ENCODE measurements at places on chromosomes 5 and 9. TPM values are rescaled to one million over a fixed set of nuclear protein-coding genes. Genes with fewer than 3 reads are reported as not detected.
A peak's percentile ranks its signal among the peaks of the same experiment; 100 is the strongest.

DNA sequence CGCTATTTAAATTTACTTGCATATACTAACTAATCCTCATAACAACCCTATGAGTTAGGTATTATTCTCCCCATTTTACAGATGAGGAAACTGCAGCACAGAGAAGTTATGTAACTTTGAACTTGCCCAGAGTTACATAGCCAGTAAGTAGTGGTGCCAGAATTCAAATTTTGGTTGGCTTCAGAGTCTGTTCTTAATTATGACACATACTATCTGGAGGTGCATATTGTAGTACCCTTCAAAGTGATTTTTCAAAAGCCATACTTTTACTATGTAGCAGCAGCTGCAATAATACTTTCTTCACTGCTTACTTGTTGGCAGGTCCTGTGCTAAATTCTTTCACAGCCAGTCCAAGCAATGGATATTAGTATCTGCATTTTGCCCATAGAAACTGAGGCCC is 16.4 kb downstream of the MAN2A1 start:
- no peak for DNase-seq
- no peak overlapping the region for H3K27ac ChIP-seq
- H3K36me3 ChIP-seq: no peaks in the 10 kb centered on the region

DNA sequence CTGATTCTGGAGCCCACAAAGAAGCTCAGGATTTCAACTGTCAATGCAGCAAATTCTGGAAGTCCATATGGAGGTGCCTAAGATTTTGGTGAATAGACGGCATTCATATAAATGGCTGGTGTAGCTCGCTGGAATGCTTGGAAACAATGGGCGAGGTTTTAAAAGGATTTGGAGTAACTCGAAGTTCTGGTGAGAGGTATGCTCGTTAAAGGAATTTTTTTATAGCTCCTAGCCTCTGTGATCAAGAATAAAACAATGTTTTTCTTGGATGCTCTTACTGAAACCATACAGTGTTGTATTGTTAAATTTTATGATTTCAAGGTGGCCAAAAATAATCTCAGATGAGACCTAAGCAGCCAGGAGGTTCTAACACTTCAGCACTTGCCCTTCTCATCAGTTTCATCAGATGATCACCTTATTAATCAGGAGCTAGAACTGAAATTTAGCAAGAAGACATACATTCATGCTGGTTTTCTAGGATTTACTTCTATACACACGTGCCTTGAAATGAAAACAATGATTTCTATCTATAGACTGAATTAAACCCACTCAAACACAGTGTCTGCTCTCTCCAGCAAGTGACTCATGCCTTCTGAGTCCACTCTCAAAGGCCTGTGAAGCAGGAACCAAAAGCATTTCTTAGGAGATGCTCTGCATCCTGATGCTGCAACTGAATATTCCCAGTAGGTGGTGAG is 79.2 kb downstream of the OTULIN start:
- peaks cover 19% of the 10 kb centered on the region for H3K4me1 ChIP-seq
- no peaks in the 10 kb centered on the region for H3K27me3 ChIP-seq
- peaks cover 37% of the 10 kb centered on the region for H3K36me3 ChIP-seq
- no peak overlapping the region for H3K4me3 ChIP-seq
- DNase-seq: peak; percentile 34
- H3K27ac ChIP-seq: peak overlapping the region; percentile 35

- H3K27me3 ChIP-seq: peaks cover 69% of the 10 kb centered on the region
- no peaks in the 10 kb centered on the region for H3K36me3 ChIP-seq
- H3K4me1 ChIP-seq: no peaks in the 10 kb centered on the region
- H3K4me3 ChIP-seq: no peak overlapping the region
- no peak overlapping the region for H3K27ac ChIP-seq
These were observed 615.0 kb upstream of the CHD1 start for GRCh38 chr5:99543841-99544240.

DNA sequence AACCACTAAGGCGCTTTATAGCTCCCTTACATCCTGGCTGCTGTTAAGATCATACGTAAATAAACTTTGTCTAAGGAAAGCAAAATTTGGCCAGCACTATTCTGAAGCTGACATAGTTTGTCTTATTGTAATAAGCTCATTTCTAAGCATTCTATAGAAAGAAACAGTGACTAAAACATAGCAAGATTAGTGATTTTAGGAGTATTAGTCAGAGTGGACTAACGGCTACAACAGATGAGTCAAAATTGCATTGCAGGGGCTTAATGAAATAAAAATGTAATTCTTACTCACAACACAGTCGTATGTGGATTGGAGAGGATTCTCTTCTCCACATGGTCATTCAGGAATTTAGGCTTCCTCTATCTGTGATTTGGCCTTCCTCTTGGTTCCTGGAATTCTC is 347.6 kb downstream of the GADD45G start:
- no peak for DNase-seq
- no peaks in the 10 kb centered on the region for H3K36me3 ChIP-seq
- no peak overlapping the region for H3K27ac ChIP-seq
- H3K4me3 ChIP-seq: no peak overlapping the region
- H3K4me1 ChIP-seq: peaks cover 5% of the 10 kb centered on the region

The FLT4 gene
- not detected for total RNA-seq
